ENCODE measurements at places on chromosomes 4 and X.

DNA sequence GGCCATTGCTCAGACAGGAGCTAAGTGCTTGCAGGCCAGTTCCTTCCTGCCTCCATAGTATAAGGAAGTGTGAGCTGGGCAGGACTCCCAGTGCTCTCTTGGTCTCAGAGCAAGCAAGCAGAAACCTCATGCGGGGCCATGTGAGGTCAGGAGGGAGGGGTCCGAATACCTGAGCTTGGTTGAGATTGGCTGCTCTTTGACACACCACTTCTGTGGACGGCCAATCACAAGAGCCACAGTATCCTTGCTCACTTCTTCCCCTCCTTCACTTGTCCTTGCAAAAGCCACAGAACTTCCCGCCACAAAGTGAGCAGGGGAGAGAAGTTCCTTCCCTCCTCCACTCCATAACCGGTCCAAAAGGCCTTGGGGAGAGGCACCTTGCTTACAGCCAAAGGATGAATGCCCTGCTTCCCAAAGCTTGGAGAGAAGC is 56.7 kb downstream of the PRPS1 start:
- DNase-seq = no peak

GRCh38 chrX:87808576-87809243 is 291.1 kb downstream of the KLHL4 start:
- DNase-seq = no peak

DNA sequence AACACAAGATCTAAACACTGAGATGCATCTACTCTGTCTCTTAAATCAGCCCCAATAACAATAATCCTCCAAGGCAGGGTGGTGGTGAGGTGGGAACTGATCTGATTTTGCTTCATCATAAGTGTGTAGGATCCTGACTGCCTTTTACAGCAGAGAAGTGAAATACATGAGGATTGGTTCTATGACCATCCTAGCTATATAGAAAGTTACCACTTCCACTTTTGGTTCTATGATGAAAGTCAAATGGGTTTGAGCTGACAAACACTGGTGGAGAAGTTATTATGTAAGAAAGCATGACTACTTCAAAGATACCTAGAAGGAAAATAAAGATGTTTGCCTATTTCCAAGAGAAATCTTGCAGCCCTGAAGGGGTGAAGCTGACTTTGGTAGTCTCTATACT is 181.6 kb downstream of the NKX6-1 start:
- no peak for DNase-seq

DNA sequence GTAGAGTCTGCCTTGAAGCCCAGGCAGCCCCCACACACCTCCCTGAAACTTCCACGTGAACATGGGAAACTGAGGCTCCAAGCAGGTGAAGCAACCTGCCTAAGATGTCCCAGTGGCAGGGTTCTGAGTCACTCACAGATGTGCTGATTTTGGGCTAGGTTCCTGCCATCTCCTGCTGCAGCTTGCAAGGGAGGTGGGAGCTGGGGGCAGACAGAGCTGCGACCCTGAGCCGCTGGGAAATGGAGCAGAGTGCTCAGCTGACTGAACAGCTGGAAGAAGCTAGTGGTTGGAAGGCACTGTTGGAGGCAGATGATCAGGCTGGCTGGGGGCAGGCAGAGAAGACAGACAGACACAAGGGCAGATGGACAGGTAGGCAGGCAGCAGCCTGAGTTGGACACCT is 3.6 kb upstream of the FATE1 start:
- DNase-seq = no peak

GRCh38 chrX:68163441-68163840 is 269.9 kb downstream of the OPHN1 start:
- no peak for DNase-seq

- no peak for DNase-seq
Observed at GRCh38 chrX:130705591-130705990, 197.4 kb downstream of the ENOX2 start.

DNA sequence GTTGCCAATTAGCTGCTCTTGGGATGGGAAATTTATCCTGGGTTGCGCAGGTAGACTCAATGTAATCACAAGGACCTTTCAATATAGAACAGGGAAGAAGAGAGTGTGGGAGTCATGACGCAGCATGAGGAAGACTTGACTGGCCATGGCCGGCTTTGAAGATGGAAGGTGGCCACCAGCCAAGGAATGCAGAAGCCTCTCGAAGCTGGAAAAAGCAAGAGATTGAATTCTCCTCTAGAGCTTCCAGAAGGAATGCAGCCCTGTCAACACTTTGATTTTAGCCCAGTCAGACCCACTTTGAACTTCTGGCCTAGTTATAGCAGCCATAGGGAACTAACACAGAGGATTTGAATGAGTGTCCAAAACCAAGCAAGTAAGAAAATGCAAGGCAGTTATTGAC is 14.7 kb upstream of the SH3KBP1 start:
- DNase-seq = no peak

DNA sequence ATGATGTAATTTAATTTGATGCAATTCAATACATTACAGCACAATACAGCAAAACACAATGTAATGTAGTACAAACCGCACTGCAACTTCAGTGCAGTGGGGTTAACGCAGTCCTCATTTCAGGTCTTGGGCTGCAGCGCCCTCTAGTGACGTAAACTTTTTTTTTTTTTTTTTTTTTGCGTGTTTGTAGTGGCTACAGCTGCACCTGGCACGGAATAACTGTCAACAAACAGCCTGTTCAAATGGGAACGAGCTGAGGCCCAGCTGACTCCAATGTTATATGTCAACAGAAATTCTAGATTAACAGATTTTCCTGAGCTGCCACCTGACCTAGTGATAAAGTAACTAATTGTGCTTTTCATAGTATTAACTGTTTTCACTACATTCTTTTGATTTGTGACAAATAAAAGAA is 33.5 kb upstream of the RASSF6 start:
- DNase-seq = no peak

GRCh38 chr4:26028133-26028792 is 114.2 kb downstream of the SMIM20 start:
- no peak for DNase-seq

GRCh38 chr4:78742300-78742699 is 33.9 kb upstream of the BMP2K start:
- DNase-seq = no peak

GRCh38 chr4:71607780-71608677 is 175.8 kb downstream of the GC start:
- no peak for DNase-seq

- no peak for DNase-seq
Observed at GRCh38 chrX:50100188-50100587, 100.6 kb downstream of the AKAP4 start.

GRCh38 chrX:9438933-9439494 is 25.8 kb upstream of the TBL1X start:
- DNase-seq = no peak

DNA sequence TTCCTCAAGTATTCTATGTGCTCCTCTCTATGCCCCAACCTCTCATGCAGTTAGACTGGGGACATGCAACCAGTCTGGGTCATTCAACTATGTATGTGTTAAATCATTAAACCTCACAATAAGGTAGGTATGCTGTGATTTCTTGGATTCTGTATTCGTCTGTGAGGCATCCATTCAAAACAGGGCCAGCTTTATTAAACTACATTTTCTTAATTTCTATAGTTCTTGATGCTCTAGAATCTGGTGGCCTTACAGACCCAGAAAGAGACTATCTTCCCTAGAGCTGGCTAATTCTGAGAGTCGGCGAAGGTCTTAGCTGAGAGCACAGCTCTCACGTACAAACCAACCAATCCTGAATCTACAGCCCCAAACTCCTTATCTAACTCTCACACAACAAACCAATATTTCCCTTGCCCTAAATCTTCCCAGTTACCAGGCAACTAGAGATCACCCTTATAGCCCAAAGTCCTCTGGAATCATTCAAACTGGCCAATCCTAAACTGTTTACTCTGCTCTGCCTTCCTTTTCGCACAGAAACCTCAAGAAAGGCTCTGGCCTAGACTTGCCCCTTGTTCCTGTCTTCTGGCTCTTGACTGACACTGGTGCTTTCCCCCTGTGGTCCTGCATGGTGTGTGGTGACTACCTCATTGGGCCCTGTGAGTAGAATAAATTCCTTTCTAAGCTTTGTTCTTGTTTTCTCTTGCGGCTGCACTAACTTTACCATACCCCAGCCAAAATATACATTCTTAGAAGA is 203.5 kb upstream of the TET2 start:
- no peak for DNase-seq

DNA sequence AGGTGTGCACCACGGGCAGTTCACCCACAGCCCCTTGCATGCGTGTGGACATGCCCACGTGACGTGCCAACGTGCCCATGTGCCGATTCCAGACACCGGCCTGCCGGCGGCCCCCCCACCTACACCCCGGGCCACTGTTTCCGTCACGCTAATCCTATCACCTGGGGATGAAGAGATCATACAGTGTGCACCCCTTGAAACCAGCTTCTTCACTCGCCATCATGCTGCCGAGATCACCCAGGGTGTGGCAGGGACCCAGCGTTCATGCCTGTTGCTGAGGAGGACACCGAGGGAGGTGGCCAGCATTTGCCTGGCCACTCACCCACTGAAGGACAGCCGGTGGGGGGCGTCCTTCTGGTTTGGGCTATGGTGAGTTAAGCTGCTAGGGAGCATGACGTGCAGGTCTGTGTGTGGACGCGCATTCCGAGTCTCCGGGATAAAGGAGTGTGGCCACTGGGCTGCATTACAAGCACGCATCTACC is 14.1 kb downstream of the CTBP1 start:
- DNase-seq = no peak

- no peak for DNase-seq
Observed at GRCh38 chr4:5558502-5558901, 149.9 kb downstream of the EVC2 start.

DNA sequence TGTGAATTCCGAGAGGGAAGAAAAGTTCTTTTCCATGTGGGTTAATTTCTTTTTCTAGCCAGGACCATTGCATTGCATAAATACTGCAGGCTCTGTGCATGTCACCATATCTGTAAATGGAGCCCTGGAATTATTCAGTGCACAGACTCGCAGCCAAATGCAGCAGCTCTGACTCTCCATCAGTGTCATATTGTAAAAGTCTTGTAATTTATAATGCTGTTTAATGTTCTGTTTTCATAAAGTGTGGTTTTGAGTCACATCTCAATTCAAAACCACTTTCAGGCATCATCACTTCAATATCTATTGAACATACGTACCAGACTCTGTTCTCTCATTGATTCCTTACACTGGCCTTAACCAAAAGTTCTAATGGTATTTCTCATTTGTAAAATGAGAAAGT is 193.9 kb upstream of the RPL34 start:
- no peak for DNase-seq

DNA sequence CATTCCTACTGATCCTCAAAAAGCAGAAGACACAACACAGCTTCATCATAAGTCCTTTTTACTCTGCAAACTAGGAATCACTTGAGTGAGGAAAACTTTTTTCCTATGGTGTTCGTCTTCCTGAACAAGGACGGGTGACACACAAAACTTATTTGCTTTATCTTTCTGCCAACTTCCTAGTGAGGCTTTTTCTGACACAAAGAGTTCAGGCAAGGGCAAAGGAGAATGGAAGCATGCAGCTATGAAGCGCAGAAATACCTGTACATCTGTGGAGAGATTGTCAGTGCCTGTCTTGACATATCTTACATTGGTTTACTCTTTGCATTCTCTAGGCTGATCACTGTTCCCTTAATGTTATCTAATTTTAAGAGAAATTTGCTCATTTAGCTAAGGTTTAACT is 548.0 kb upstream of the IGFBP7 start:
- DNase-seq = no peak

GRCh38 chr4:169899295-169899694 is 126.9 kb downstream of the MFAP3L start:
- DNase-seq = no peak

Data from activated T-cell treated with anti-CD3 and anti-CD28 coated beads, Interleukin-2, amount 50 U/mL, for 4 hours (primary cell).